PC-9 (cell line): ENCODE measurements at places on chromosomes 4 and X. TPM values are rescaled to one million over a fixed set of nuclear protein-coding genes. Genes with fewer than 3 reads are reported as not detected.
A peak's percentile ranks its signal among the peaks of the same experiment; 100 is the strongest.

DNA sequence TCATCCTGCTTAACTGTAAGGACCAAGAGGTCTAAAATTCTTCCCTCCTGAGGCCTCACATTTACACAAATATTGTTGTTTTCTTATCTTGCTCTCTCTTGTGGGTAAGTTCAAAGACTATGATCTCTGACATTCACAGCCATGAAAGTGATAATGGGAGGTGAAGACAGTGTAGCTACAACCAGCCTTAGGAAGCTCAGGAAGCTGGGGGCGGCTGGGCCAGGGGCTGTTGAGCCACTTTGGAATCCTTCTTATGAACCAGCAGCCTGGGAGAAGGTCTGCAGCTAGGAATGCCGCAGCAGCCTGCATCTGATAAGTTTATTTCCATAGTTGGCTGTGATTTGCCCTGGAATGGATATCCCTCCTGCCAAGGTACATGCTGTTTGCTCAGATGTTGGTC lies 316.2 kb downstream of the STIM2 start:
- no peak for DNase-seq
- H3K27me3 ChIP-seq = no peaks in the 10 kb centered on the region
- no peak overlapping the region for H3K4me3 ChIP-seq
- no peaks in the 10 kb centered on the region for H3K36me3 ChIP-seq

- no peaks in the 10 kb centered on the region for H3K27me3 ChIP-seq
- no peaks in the 10 kb centered on the region for H3K36me3 ChIP-seq
- H3K27ac ChIP-seq = no peak overlapping the region
- DNase-seq = no peak
- no peak overlapping the region for H3K4me3 ChIP-seq
Measured at GRCh38 chrX:15143825-15144121, 126.1 kb downstream of the ASB9 start.

DNA sequence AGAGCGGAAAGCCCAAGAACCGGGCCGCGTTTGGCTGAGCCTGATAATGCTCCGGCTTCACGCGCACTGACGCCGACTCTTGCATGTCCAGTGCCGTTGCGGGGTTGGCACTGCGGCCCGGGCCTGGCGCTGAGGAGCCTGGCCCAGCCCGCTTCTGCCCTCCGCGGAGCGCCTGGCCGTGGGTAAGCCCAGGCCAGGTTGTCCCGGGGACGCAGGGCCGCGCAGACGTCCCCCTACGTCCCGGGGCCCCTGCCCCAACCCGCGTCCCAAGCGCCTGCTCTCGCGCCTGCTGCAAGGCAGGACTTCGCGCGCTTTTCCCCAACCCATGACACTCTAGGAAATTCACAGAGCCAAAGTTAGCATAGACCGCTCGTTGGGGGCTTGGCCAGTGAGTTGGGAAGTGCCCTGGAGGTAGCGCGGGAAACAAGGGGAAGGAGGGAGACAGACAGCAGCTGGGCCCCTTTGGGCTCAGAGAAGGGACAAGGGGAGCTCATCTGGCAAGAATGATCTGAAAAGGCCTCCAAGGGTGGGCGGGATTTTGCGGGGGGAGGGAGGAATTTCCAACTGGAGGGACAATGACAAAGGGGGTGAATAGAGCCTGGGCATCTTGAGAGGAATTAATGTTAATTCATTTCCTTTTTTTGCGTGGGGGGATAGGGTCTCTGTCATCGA lies 665 bp upstream of the LRPAP1 start:
- DNase-seq = no peak
- no peak overlapping the region for H3K27ac ChIP-seq
- peaks cover 8% of the 10 kb centered on the region; the same call in 1 of the 2 replicates for H3K4me1 ChIP-seq
- H3K36me3 ChIP-seq = no peaks in the 10 kb centered on the region

DNA sequence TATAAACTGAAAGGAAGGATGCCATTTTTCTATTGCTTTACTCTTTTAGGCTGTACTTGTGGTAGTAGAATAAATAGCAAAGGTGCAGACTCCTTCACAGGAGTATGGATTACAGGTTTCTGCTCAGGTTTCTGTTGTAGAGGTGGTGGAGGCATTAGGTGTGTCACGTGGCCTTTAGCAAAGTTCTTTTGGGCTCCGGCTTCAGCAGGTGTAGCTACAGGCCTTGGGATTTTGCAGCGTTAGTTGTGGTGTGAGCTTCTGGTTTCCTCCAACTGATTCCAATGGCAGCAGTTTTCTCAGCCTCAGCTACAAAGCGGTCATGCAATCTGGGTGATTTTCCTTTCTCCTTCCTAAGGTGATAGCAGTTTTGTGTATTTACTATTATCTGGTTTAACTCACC lies 255.8 kb upstream of the GK2 start:
- no peaks in the 10 kb centered on the region for H3K36me3 ChIP-seq
- no peaks in the 10 kb centered on the region for H3K27me3 ChIP-seq
- no peaks in the 10 kb centered on the region for H3K4me1 ChIP-seq
- H3K27ac ChIP-seq = no peak overlapping the region

- no peak overlapping the region for H3K4me3 ChIP-seq
- H3K36me3 ChIP-seq = no peaks in the 10 kb centered on the region
- DNase-seq = no peak
- H3K27ac ChIP-seq = no peak overlapping the region
Measured at GRCh38 chr4:180100433-180101344, 2142.5 kb upstream of the TENM3 start.

DNA sequence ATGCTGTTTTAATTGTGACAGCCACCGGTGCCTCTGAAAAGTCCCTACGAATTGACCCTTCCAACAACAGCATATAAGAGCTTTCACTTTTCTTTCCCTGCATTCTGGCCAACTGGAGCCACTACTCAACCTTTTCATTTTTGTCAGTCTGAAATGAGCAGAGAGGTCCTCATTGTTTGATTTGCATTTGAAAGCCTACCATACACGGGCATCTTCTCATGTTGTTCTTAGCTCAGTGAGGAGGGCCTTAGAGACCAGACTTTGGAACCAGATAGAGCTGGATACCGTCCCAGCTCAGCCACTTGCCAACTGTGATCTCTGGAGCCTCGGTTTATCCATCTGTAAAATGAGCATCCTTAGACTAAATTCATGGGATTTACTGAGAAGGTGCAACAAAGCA lies 16.9 kb upstream of the TMSB4X start:
- H3K4me1 ChIP-seq = peaks cover 29% of the 10 kb centered on the region
- H3K27me3 ChIP-seq = no peaks in the 10 kb centered on the region
- no peak for DNase-seq

- H3K27me3 ChIP-seq = no peaks in the 10 kb centered on the region
- no peaks in the 10 kb centered on the region for H3K36me3 ChIP-seq
- peak within 1 kb of the TSS; percentile 86 for H3K4me3 ChIP-seq
- peak within 1 kb of the TSS; percentile 72 for H3K27ac ChIP-seq
Measured at GRCh38 chr4:25862411-25863346, at the start of gene SEL1L3. Gene SEL1L3, minus strand, starts transcription at chr4:25862988. Its CDS starts 152 bp downstream, at chr4:25862836.

DNA sequence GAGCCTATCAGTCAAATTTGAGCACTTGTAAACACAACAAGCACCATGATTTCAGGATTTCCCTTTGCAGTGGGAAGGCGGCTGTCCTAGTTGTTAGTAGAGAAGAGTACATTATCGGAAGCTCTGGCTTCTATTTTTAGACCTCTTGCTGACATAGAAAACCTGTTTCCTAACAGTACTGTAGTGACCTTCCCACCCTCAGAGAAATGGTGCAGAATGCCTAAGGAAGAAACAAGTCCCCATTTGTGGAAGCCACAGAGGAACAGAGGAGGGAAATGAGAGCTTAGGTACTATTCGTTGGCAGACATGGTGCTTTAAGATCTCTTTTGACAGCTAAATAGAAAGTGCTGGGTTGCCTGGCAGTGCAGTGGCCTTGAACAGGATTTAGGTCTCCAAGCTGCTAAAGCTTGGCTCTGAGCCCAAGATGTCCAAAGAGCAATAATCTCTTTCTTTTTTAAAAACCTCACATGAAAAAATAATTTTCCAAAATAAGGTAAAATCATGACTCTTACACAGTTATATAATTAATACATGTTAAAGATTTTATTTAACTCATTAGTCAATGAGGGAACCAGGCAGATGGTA lies 24.9 kb downstream of the GLRA2 start:
- H3K4me1 ChIP-seq = no peaks in the 10 kb centered on the region
- no peak for DNase-seq
- H3K4me3 ChIP-seq = no peak overlapping the region
- no peaks in the 10 kb centered on the region for H3K36me3 ChIP-seq
- H3K27ac ChIP-seq = no peak overlapping the region
- no peaks in the 10 kb centered on the region for H3K27me3 ChIP-seq

GRCh38 chr4:174717828-174718227 lies 111.2 kb downstream of the GLRA3 start:
- H3K36me3 ChIP-seq = no peaks in the 10 kb centered on the region
- H3K27me3 ChIP-seq = no peaks in the 10 kb centered on the region
- no peaks in the 10 kb centered on the region for H3K4me1 ChIP-seq
- no peak overlapping the region for H3K27ac ChIP-seq
- no peak for DNase-seq

DNA sequence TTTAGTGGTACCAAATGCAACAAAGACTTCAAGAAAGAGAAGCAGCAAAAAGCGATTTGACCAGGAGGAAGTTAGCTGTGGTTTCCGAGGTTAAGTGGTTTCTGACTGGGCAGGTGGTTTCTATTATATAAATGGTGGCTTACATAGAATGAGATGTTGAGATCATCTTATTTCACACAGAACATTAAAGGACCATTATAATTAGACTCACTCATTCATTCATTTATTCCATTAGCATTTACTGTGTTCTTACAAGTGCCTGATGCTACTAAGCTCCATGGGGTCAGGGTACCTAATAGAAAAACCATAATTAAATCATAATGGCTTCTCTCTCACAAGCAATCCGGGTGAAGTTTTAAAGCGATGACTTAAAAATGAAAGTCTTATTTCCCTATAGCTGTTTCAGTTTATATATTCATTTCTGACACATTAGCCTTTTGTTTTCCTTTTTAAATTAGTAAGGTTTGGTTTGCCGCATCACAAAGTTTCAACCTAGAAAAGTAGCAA lies 10.6 kb downstream of the TSPAN6 start:
- H3K4me1 ChIP-seq = no peaks in the 10 kb centered on the region
- no peaks in the 10 kb centered on the region for H3K27me3 ChIP-seq
- no peak for DNase-seq
- H3K27ac ChIP-seq = no peak overlapping the region
- H3K36me3 ChIP-seq = no peaks in the 10 kb centered on the region
- no peak overlapping the region for H3K4me3 ChIP-seq

DNA sequence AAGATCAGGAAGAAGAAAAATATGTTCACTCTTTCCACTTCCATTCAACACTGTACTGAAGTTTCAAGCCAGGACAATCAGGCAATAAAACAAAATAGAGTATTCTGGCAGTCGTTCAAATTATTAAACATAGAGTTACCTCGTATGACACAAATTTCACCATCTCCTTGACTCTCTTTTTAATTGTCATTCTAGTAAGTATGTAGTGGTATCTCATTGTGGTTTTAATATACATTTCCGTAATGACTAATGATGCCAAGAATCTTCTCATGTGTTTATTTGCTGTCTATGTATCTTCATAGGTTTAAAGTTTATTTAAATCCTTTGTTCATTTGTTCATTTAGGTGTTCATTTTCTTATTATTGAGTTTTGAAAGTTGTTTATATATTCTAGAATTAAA lies 352.2 kb downstream of the IDS start:
- no peaks in the 10 kb centered on the region for H3K27me3 ChIP-seq
- no peak overlapping the region for H3K27ac ChIP-seq
- H3K36me3 ChIP-seq = no peaks in the 10 kb centered on the region
- DNase-seq = no peak

DNA sequence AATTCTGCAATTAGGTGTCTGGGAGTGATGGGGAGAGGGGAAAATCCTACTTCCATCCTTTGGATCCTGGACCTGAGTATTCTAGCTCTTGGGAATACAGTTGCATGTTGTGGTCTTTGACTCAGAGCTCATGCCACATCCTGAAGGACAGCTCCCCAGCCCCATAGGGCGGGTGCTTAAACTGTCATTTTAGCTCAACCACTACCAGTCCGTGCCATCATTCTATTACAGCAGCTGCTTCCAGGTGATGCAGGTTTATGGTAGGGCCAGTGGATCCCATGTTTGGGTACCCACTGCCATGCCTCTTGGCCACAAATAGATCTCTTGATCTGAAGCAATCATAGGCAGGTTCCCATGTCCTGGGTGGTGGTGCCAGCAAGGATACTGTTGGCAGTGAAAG lies 34.7 kb downstream of the CCKAR start:
- H3K27ac ChIP-seq = no peak overlapping the region
- H3K4me1 ChIP-seq = no peaks in the 10 kb centered on the region
- no peak overlapping the region for H3K4me3 ChIP-seq
- H3K27me3 ChIP-seq = no peaks in the 10 kb centered on the region
- H3K36me3 ChIP-seq = no peaks in the 10 kb centered on the region

- H3K4me1 ChIP-seq = no peaks in the 10 kb centered on the region
- no peak for DNase-seq
- no peaks in the 10 kb centered on the region for H3K36me3 ChIP-seq
- H3K27ac ChIP-seq = no peak overlapping the region
- H3K27me3 ChIP-seq = no peaks in the 10 kb centered on the region
Measured at GRCh38 chrX:84362184-84362838, 139.9 kb downstream of the HDX start.

- no peaks in the 10 kb centered on the region for H3K27me3 ChIP-seq
- H3K4me1 ChIP-seq = no peaks in the 10 kb centered on the region
- H3K27ac ChIP-seq = no peak overlapping the region
- DNase-seq = no peak
- no peaks in the 10 kb centered on the region for H3K36me3 ChIP-seq
- no peak overlapping the region for H3K4me3 ChIP-seq
Measured at GRCh38 chrX:79573760-79574159, 206.6 kb upstream of the ITM2A start.

DNA sequence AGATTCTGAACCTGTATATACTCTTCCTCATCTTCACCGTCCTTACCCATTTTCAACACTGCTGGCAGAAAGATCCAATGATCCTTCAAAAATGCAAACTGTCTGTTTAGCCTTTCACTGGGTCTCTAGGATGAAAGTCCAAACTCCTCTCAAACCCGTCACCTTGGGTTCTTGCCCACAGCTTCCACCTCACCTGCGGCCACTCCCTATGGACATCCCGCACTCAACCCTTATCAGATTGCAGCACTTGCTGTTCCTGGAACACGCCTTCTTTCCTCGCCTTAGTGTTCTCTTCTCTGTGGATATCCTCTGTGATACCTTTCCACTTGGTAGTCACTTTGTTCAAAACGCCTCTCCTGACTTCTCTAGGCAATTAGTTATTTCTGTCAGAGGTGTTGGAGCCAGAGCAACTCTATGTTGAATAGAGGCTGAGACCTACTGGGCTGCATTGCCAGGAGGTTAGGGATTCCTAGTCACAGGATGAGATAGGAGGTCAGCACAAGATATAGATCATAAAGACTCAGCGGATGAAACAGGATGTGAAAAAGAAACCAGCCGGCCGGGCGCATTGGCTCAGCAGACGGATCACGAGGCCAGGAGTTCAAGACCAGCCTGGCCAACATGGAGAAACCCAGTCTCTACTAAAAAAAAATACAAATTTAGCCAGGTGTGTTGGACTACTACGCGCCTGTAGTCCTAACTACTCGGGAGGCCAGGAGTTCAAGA lies 4.2 kb upstream of the NOCT start:
- H3K27ac ChIP-seq = no peak overlapping the region
- H3K36me3 ChIP-seq = no peaks in the 10 kb centered on the region
- H3K4me3 ChIP-seq = no peak overlapping the region

The UTP3 gene
- total RNA-seq = 15.1 and 16.4 TPM in 2 replicates

The YY2 gene
- 2.0 and 2.1 TPM in 2 replicates for total RNA-seq

The MAGEB2 gene
- total RNA-seq = not detected in 2 replicates

The LUZP4 gene
- not detected in 2 replicates for total RNA-seq

The FAM236B gene
- not detected in 2 replicates for total RNA-seq

The TRPC3 gene
- 0.24 TPM in 1 of 2 replicates, not detected in the other for total RNA-seq

The CPE gene
- 1.3 and 1.4 TPM in 2 replicates for total RNA-seq
